GM19239 (cell line): ENCODE measurements at places on chromosomes 11 and 22.

- no peak for DNase-seq
Observed at GRCh38 chr22:29309332-29310064, 3.0 kb downstream of the GAS2L1 start.

DNA sequence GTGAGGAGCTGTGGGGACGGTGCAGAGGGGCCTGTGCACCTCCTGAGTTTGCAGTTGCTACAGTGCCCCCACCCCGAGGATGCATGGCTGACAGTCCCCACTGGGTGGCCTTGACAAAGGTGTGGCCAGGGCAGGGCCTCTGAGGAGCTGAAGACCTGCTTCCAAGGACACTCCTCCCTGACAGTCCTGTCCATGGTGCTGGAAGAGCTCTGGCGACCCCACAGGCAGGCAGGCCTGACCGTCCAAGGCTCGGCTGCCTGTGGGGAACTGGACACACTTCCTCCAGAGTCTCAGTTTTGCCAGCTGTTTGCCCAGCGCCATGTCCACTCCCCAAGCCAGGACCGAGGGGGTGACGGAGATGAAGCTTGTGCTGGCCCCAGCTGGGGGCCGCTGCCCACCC, 32.7 kb downstream of the BRSK2 start:
- no peak for DNase-seq

DNA sequence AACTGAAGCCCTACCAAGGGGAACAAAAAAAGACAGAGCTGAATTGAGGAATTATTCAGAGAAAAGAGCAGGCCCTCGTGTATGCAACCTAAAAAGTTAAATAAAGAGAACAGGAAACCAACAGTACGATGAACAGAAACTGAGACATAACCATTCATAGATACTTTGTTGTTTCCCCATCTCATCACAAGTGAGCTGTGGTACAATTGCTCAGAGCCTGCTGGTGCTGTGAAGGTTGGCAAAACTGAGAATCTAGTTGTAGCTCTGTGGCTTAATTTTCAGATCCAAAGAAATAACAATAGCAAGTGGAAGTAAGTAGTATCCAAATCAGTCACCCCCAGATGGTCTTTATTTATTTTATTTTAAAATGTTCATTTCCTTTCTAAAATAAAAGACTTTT, 37.7 kb upstream of the BLID start:
- DNase-seq = no peak

DNA sequence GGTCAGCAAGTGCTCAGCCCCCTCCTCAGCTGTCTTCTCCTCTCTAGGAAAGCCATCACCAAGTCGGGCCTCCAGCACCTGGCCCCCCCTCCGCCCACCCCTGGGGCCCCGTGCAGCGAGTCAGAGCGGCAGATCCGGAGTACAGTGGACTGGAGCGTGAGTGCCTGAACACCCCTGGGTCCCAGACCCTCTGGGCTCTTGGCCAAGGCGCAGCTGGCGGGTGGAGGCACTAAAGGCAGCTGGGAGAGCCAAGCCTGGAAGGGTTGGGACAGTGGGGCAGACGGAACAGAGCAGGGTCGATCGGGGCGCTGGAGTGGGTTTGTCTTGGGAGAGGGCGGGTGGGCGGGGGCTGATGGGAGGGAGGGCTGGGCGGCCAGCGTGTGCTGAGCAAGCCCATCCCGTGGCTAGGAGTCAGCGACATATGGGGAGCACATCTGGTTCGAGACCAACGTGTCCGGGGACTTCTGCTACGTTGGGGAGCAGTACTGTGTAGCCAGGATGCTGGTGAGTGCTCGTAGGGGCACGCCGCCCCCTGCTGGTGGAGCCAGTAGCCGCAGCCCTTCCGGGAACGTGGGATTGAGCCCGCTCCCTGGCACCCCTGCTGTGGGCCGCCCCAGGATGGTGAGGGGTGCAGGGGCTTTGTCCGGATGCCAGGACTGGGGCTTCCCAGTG, 14.1 kb upstream of the MDK start:
- no peak for DNase-seq

GRCh38 chr22:49618677-49618953, 209.1 kb downstream of the BRD1 start:
- no peak for DNase-seq

DNA sequence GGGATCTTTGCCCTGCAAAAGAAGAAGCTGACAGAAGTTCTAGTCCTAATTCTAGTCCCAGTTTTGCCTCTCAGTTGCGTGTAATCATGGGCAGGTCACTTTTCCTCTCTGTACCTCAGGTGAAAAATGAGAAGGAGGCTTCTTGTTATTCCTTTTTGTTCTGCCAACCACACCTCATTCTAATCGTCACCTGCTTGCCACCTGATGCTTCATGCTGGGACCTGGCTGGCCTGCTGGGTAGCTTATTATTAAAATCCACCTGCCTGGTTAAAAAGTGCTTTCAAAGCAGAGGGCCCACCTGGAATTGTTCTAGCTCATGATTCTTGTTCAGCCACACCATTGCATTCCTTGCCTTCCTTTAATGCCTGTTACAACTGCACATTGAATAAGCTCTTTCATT, 8.4 kb upstream of the ALG8 start:
- DNase-seq = no peak

DNA sequence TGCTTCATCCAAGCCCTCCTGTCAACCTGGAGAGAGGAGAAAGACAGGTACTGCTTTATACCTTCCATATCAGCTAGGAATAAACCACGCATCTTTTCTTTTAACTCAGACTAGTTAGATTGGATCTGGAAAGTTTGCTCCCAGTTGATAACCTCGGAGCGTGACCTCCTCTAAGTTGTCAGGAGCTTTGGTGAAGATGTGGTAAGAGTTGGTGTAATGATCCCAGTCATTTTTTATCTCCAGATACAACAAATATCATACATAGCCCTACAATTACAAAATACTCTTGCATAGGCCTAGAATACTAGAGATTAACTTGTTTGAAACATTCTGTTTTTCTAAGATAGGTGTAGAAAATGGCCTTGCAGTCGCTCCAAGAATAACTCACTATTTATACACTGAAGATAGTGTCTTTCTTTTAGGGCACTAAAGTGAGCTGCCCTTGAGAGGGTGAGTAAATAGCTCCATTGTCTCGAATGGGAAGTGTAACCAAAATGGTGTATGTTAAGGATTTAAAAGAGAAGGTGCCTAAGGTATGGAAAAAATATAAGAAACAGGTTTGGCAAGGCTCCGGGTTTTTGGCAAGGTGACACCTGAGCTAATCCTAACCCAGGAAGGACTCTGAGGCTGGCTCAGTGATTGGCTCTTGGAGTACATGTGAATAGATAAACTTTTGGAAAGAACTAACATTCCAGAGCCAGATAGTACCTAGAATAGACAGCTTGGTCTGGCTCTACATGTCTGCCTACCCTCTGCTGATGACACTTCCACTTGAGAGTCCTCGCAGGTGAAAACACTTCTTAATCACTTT, 59.4 kb downstream of the GLYATL1 start:
- no peak for DNase-seq

DNA sequence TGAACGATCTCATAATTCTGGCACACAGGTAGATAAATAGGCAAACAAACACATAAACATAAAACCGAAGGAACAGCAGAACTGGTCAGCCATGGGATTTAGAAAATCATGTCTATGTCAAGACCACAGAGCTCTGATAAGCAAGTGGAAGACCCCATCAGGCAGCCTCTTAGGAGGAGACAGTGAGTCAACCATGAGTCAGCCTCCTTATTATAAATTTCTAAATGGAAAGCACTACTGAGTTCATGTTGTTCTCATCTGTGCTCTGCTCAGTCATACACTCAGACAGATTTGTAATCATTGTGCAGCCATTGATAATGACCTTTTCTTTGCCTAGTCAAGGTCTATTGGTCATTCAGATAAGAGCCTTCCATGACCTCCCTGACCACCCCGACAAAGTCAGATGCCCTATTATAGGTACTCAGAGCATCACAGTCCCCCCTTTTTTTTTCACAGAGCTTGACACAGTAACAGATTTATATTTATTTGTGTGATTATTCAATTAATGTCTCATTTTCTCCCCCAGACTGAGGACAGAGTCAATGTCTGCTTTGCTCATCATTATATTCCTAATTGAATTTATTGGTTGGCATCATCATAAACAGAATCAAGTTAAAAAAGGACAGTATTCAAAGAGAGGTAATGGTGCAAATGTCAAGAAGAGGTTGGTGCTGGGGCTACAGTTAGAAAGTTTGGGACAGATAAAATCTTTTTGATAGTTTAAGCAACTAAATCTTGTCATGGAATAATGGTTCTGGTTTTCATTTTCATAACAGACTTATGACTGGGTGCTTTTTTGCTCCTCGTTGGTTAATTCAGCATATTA, 579.7 kb upstream of the CCDC90B start:
- DNase-seq = no peak

GRCh38 chr11:35376613-35377012, 42.7 kb downstream of the SLC1A2 start:
- no peak for DNase-seq

DNA sequence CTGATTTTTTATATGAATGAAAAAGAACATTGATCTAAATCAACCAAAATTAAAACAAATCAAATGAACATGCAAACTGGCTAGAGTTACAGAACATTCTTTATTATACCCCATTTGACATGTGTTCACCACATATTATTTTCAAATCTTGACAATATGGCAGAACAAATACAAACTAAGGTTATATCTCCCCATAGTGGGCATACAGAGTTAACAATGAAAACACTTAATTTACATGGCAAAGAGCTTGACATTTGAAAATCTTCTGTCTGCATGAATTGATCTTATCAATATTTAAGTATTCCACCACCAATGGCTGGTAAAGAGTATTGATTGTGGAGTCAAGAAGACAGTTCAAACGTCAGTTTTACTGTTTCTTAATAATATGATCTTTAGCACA, 197.9 kb upstream of the ANO3 start:
- no peak for DNase-seq

GRCh38 chr11:77026743-77027142, 7.5 kb upstream of the B3GNT6 start:
- no peak for DNase-seq
